ELF-1 (cell line): ENCODE measurements at places on chromosomes 11 and 22.

- no peak for DNase-seq
Measured at GRCh38 chr11:120224972-120225909, 14.4 kb downstream of the OAF start.

GRCh38 chr11:94196363-94196762, 67.7 kb downstream of the PANX1 start:
- no peak for DNase-seq

- no peak for DNase-seq
Measured at GRCh38 chr11:125274309-125274708, 109.8 kb downstream of the PKNOX2 start.

DNA sequence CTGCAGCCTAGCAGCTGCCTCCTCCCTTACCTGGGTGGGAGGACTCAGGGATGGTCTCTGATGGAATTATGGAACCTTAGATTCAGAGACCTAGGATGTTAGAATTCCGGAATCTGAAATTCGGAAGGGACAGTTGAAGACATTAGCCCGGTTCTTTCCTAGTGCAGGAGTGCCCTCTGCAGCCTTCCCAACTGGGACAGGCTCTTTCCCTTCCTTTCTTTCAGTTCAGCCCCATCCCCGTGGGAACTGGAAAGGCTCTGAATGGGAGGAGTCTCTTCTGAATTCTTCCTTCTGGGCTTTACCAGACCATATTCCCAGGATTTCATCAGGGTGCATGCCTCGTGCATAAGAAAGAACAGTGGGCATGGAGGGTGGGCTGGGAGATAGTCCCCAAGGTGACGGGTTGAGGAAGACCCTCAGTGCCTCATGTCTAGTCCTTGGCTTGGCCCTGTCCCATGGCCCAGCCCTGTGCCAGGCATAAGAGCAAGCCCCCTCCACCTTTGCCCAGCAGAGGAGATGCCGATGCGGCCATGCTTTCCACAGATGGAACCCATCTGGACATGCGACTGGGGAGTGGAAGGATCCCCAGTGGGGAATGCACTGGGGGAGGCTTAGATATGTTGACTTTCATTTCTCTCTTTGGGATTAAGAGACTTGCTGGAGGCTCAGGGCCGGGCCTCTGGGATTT, 14.4 kb downstream of the DNAJB13 start:
- no peak for DNase-seq

DNA sequence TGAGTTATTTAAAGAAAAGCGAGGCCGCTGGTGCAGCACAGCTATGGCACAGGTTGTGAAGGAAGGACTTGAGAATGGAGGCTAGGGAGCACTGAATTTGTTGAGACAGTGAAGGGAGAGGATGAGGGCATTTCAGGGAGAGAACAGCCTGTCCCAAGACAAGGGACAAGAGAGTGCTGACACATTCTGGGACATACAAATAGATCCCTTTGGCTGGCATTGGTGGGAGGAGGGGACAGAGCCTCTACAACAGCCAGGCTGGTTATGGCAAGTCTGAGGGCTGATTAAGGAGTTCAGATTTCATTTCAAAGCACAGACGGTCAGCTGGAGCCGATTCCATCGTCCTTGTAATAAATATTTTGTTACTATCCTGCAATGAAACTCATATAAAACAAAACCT, 1.7 kb upstream of the SLC29A2 start:
- no peak for DNase-seq

GRCh38 chr22:37741312-37741795, 44.5 kb downstream of the TRIOBP start:
- peak; percentile 94 for DNase-seq

DNA sequence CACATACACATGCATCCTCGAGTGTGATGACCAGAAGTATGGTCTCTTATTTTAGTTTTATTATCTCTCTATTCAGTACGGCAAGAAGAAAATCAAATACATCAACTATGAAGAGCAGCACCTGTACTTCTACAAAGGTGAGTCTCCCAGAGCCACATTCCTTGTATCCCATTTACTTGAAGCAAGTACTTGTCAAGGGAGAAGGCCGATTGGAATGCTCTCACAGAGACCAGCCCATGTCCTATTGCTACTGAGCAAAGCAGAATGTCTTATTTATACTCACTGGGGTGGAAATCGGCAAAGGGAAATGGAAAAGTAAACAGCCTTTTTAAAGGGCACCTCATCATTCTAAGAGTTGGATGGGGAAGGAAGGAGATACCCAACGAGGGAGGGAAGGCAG, 72.6 kb upstream of the OR5AK2 start:
- DNase-seq, result no peak

DNA sequence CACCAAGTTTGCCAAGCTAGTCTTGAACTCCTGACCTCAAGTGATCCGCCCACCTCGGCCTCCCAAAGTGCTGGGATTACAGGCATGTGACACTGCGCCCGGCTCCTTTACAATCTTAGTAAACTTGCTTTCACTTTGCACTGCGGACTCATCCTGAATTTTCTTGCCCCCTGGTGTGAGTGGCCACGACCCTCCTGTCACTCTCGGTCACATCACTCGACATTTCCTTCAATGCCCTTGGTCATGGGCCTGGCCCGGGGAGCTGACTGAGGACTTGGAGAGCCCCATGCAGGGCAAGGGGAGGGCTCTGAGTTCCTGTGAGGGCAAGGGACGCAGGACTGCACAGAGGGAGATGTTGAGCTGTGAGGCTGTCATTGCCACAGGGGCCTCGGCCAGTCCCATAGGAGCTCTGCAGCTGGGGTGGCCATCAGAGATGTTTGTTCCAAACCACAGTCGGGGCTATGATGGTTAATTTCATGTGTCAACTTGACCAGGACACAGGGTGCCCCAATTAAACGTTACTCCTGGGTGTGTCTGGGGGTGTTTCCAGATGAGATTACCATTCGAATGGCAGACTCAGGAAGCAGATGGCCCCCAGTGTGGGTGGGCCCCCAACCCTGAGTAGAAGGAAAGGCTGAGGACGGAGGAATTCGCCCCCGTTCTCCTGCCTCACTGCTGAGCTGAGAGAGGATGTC, 21.2 kb downstream of the A4GALT start:
- no peak for DNase-seq

GRCh38 chr11:131759140-131759539, 388.7 kb downstream of the NTM start:
- no peak for DNase-seq

GRCh38 chr11:70065318-70066135, 12.6 kb upstream of the ANO1 start:
- DNase-seq, result no peak

GRCh38 chr11:115155320-115155719, 348.9 kb downstream of the CADM1 start:
- DNase-seq, result no peak

GRCh38 chr11:18394928-18395734, 768 bp downstream of the LDHA start:
- peak; percentile 43 for DNase-seq

DNA sequence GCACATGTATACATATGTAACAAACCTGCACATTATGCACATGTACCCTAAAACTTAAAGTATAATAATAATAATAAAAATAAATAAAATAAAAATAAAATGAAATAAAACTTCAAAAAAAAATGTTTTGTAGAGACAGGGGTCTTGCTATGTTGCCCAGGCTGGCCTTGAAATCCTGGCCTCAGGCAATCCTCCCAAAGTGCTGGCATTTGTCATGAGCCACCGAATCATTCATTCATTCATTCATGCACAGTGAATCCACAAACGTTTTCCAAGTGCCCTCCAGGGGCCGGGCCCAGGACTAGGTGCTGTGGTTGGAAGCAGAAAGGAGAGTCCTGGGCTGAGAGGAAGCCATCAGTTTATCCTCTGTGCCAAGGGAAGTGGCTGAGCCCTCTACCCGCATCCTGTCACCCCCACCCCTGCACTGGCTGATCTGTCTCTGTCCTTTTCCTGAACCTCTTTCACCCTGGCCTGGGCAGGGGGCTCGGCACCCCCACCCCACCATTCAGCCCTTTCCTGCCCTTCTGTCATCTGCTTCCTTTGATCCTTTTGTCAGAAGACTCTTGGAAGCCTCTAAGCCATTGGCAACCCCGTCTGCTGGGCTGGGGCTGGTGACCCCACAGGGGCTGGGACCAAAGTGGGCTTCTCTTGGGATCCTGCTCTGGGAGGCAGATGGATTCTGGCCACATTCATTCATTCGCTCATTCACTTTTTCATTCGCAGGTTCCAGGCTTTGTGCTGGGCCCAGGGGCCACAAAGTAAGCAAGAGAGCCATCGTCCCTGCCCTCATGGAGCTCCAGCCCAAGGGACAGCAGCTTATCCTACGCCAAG, 84.3 kb downstream of the IGLL1 start:
- no peak for DNase-seq

DNA sequence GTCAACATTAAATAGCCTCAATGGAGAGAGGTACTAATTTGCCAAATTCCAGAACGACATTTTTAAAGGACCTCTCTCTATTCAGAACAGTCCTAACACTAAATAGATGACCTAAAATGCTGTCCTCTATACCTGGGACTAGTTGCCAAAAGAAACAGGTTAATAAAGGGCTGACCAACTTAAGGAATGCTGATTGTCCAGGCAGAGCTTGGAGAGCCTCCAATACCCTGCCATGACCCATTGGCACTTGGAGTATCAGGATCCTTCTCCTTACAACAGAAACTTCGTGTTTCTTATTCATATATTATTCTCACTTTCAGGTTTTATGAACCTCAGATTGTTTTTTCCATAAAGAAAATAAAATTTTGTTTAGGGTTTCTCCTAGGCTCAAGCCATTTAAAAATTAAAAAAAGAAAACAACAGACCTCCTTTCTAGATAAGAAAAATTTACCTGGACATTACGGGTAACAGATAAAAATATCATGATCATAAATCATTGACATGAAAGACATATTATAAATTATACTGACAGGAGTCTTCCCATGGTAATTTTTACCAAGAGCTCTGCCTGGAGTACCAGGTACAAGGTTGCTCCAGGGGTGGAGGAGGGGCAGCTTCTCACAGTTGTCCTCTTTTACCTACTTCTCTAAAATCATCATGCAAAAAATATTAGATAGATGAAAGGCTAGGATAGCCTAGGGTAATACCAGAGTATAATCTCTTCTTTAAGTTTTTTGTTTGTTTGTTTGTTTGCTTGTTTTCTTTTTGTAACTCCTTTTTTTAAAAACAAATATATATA, 2.0 kb downstream of the LRRC4C start:
- DNase-seq, result no peak

GRCh38 chr11:57248780-57249383, 11.8 kb upstream of the APLNR start:
- peak; percentile 95 for DNase-seq

- DNase-seq, result peak; percentile 23
Measured at GRCh38 chr11:115912484-115912945, 408.3 kb upstream of the CADM1 start.

- no peak for DNase-seq
Measured at GRCh38 chr11:99535406-99535805, 514.7 kb downstream of the CNTN5 start.

GRCh38 chr11:117641008-117641915, 155.8 kb downstream of the DSCAML1 start:
- no peak for DNase-seq

DNA sequence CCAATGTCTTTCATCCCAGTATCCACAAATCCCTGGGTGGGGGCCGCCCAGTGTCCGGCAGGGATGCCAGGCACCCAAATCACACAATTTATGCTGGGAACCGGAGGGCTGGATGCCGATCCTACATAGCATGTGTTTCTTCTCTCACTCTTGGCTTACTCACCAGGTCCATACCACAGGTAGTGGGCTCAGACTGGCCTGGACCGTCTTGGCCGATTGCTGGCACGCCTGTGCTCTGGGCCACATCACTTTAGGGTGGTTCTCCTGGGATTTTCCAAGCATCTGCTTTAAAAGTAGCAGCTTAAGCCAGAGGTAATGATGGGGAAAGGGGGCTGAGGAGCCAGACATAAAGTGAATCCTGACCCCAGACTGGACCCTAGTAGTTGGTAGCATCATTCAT, 22.6 kb upstream of the ALDH3B2 start:
- DNase-seq, result no peak

DNA sequence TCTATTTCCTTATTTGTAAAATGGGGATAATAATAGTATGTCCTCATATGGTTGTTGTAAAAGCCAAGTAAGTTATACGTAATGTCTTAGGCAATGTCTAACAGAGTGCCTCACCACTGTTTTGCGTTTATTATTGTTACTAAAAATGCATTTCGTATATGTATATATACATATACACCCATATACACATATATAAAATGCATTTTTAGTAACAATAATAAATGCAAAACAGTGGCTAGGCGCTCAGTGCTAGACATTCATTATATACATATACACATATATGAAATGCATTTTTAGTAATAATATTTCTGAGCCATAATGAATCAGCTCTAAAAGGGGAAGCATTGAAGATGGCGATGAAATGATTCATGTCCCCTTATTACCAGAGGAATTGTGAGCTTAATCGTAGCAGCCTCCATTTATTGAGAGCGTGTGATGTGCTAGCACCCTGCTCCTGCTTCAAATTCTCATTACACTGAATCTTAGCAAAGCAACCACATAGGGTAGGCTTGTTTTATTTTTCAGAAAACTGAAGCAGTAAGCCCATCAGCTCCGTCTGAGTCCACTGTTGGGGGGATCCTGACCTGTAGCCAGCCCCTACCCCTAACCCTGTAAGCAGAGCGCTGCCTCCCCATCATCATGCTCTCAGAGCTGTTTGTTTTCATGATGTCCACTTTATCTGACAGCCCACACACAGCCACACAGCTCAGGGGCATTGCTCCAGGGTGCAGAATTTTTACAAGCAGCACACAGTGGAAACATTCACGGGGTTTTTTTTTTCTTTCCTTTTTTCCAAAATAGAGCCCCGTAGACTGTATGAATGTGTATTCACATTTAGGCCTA, 97.1 kb upstream of the NAV2 start:
- DNase-seq, result no peak

- DNase-seq, result peak; percentile 98
Measured at GRCh38 chr11:9982796-9983579, 311.0 kb downstream of the SBF2 start.

DNA sequence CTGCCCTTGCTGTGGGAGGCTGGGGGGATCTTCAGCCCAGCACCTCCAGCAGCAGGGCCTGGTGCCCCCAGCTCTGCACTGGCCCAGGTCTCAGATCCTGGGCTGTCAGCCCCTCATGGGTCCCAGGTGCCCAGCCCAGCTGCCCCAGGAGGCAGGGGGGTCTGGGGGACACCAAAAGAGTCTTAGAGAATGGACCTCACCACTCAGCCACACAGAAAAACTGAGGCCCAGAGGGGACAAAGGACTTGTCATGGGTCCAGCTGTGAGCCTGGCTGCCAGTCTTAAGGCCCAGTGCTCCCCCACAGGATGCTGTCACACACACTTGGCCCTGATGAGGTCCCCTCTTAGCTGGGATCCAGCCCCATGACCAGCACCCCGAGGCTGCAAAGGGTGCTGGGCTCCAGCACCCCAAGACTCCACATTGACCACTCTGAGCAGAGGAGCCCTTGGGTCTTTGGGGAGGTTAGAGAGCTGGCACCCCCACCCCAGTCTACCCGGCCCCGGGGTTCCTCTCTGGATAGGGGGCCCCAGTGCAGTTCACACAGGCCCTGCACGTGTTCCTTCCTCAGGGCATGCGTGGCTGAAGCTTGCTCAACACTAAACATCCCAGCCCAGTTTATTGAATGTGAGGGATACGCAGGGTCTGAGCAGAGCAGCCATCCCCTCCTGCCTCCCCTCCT, 54.4 kb downstream of the IGLL5 start:
- no peak for DNase-seq

GRCh38 chr11:60781286-60781980, 3.7 kb upstream of the MS4A10 start:
- no peak for DNase-seq
